Prostate gland (tissue), 2 donors: ENCODE measurements at places on chromosomes 5 and 9. TPM values are rescaled to one million over a fixed set of nuclear protein-coding genes. Genes with fewer than 3 reads are reported as not detected.

DNA sequence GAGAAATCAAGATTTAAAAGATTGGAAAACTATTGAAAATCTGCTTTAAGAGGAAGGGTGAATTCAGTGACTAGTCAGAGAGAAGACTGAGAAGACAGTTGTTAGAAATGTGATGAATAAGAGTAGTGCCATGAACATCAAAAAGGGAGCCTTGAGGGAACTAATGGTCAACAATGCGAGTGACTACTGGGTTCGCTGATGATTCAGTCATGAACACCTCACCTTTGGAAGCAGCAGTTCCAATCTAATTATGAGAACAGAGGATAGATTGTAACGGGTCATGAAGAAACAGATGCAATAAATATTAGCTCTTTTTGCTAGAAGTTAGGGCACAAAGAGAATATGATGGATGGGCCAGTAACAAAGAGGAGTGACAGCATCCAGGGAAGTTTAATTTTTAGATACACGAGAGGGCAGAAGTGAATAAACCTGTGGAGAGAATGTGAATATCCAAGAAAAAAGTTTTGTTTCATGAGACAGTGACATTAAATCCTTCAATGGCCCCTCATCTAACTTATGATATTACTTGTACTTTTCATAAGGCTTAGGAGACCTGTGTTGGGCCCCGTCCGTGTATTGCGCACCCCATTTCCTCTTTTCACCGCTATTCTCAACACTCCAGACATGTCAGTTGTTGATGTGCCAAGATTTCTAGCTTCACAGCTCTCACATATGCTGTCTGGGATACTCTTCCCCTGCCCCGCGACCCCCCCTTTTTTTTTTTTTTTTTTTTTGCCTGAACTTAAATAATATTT is 23.5 kb upstream of the IFNE start:
- DNase-seq, result no peak

GRCh38 chr9:16352791-16353401 is 517.6 kb downstream of the BNC2 start:
- no peak for DNase-seq

DNA sequence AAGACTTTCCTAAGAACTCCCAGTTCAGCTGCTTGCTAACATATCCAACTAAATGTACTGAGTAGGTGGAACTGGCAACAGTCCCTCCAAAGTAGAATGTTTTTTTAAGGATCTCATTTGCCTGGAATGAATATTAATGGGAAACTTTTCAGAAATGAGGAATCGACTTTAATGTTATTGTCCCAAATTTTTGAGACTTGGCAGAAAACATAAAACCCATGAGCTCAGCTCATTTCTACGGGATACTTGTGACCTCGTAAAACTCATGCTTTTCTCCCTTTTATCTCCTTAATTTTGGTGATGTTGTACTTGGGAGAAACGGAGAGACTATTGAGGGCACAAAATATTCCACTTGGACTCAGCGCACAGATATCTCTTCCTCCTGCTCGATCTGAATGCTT is 296.8 kb downstream of the EBF1 start:
- no peak for DNase-seq

The CDH6 gene
- total RNA-seq, result 1.2 TPM

The FCN2 gene
- total RNA-seq, result 2.4 TPM

The CER1 gene
- not detected for total RNA-seq
